ENCODE measurements at places on chromosomes 6 and 20. TPM values are rescaled to one million over a fixed set of nuclear protein-coding genes. Genes with fewer than 3 reads are reported as not detected.

DNA sequence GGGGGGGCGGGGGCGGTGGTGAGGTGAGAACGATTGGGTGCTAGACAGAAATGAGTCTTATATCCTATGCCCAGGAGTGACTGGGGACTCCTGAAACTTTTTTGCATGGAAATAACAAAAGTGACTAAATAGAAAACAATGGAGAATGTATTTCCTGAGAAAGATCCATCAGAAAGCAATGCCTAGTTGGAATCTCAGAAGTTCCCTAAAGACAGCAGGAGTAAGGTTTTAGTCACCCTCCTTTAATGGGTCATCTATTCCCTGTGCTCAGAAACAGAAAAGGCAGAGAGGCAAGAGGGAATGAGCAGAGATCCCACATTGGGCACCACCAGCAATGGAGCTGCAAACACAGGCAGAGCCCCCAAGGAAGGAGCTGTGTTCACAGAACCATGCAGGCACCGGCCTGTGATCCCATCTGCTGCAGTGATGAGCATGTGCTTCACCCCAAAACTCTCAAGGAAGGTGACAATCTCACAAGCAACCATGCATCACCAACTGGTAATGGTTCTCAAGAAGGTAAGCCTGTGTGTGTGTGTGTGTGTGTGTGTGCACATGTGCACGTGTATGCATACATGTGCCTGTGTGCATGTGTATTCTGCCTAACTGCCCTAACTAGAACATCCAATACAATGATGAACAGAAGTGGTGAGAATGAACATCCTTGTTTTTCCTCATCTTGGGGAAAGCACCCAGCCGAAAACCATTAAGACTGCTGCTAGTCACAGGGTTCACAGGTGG is 168.4 kb downstream of the WDR27 start:
- no peak for DNase-seq

- DNase-seq, result no peak
These were observed 177.9 kb upstream of the ZNF184 start for GRCh38 chr6:27650620-27651370.

Gene POPDC3
- 0.98 TPM for polyA plus RNA-seq

- no peak for DNase-seq
These were observed 11.3 kb upstream of the CEP43 start for GRCh38 chr6:166987930-166988329.

DNA sequence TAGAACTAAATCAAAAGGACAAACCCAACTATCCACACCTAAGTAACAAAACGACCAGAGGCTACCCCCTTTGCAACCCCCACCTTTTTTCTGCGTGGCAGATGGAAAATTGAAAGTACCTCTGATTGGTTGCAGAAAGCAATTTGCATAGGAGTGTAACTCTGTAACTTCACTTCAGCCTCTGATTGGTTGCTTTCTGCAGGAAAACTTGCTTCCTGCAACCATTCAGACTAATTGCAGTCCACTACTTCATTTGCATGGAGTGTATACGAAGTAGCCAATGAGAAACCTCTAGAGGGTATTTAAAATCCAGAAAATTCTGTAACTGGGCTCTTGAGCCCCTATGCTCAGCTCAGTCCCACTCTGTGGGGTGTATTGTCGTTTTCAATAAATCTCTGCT is 129.1 kb upstream of the OLIG3 start:
- no peak for DNase-seq

GRCh38 chr20:46132705-46133120 is 14.6 kb downstream of the CD40 start:
- DNase-seq, result peak; percentile 46

DNA sequence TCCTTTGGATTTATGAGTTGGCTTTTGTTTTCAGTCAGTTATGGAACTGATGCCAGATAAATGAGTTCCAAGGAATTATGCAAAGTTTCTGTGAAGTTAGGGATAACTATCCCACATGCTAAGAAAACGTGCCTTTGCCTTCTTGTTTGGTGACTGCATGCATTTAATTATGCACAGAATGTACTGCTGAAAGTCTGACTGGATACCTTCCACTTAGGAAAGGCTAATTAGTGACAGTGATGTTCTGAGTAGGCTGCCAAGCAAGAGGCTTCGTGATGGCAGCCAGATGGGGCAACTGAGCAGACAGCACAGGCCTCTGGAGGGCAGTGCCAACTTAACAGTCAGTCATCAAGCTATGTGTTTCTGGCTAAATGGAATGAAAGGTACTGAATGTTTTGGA is 289.9 kb downstream of the CD109 start:
- DNase-seq, result no peak

Gene UNC5CL
- 5.5 TPM for polyA plus RNA-seq

GRCh38 chr20:63120808-63121090 is 95.2 kb downstream of the YTHDF1 start:
- DNase-seq, result no peak

- DNase-seq, result no peak
These were observed 117.4 kb upstream of the SLC24A3 start for GRCh38 chr20:19094959-19095541.

Data from right lung (tissue), 10 donors.